Activated naive CD4-positive, alpha-beta T cell (primary cell): ENCODE measurements at places on chromosomes 5 and 9.
A peak's percentile ranks its signal among the peaks of the same experiment; 100 is the strongest.

GRCh38 chr5:39063037-39063436 lies 11.2 kb downstream of the RICTOR start:
- DNase-seq: no peak

DNA sequence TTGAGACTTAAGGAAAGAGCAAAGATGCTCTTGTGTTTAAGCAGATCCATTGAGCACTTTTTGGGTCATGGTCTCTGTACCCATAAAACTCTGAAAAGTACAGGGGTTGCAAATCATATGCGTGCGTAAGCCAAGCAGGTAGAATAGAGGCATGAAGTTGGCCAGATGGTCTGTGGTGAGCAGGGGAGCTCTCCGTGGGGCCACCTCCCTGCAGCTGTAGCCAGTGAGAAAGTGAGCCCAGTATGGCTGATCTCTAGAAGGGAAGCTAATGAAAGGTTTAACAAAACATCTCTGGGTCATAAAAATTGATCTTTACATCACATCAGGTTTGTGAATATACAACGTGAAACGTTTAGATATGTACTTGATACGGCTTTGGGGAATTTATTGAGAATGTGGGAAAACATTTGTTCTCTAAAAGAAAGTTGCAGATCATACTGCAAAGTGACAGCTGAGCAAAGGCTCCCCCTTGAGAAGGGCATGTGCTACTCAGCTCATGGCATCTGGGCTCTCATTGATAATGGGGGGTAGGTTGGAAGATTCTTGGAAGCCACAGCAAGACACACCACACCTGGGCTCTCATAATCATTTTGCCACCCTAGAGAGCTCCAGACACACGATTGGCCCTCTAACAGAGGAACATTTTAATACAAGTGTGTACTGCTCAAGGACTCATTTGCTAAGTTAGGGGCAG lies 30.6 kb downstream of the SH3GL2 start:
- no peak for DNase-seq

- DNase-seq: no peak
Observed at GRCh38 chr9:21931428-21931827, 62.8 kb downstream of the CDKN2A start.

DNA sequence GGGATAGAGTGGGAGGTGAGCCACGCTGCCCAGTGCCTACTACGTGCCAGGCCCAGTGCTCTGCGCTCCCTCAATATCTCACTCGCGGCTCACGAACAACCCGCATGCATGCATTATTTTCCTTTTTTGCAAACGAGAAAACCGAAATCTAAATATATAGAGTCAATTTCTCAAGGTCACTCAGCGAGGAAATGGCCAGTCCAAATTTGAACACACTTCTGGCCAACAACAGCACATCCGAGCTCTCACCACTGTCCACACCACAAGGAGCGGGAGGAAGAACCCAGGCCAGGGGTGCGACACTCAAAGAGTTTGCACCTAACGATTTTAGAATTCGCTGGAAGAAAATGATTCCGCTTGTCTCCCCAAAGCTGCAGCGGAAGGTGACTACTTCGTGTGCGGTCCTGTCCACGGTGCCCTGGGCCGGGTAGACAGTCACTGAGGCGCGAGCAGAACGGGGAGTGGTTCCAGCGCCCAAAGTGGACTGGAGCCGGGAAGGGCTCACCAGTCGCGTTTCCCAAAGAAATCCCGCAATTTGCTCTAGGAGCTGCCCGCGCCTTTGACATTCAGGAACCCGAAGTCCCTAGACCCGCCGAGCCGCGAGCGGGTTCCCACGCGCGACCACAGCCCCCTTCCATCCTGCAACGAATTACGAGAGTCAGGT lies 1.1 kb upstream of the TLX3 start:
- DNase-seq: no peak

DNA sequence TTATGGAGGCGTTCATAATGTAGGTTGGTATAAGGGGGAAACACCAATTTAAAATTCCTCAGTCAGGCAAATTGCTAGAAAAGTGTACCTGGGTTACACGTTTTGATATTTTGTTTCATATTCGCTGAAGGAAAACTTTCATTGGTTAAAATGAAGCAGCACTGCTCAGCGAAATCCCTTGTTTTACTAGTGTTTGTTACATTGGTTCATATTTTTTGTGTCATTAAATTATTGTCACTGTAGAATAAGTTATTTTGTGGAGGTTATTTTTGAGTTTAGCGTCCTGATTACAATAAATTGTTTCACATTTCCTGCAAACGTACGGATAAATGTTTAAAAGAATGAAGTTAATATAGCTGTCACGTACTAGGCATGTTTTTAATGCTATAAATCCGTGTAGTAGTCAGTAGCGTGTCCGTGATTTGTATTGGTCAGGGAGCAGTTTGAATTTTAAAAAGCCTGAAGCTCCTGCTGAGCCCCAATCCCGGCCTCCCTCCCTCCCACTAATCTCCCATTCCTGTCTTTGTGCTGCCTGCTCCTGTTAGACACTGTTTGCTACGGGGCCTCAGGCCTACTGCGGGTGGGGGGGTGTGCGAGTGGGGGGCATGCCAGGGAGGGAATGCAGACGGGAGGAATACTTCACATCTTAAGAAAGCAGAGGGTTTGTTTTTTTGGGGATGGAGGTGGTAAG lies 2.0 kb downstream of the NIPBL start:
- DNase-seq: no peak

DNA sequence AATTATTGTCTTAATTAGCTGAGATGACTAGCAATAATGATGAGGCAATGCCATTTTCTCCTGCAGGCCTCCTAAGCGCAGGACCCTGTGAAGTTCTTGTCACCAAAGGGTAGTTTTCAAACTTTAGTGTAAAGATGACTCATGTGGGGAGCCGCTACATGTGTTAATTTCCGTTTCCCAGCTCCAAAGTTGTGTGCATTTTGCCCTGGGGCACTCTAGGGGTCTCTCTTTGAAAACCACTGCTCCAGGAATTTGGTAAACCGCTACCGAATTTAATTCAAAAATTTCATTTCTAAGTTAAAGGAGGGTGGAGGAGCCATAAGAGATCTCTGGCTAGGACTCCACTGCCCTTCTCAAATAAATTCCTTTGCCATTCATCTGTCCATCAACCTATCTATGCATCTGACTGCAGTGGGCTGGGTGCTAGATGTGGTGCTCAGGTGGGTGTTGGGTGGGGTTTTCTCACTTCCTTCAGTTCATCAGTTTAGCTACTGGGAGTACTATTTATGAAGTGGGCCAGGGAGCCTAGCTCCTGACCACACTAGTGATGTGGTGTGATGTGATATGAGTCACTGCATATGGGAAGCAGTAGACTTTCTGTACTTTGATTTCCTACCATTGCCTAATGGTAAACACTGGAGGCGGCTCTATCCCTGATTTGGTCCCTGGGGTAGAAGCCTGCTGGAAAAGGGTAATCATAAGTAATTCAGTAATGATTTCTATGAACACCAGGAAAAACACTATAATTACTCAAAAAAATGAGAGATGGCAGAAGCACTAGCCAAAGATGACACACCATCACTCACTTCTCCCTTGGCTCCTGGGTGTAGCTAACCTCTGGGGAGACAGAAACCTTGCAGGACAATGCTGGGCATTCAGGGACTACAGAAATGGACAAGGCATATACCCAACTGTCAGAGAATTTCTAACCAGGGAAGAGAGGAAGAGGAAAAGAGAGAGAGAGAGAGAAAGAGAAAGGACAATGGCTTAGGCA lies 4.0 kb upstream of the ZSWIM6 start:
- DNase-seq: no peak

DNA sequence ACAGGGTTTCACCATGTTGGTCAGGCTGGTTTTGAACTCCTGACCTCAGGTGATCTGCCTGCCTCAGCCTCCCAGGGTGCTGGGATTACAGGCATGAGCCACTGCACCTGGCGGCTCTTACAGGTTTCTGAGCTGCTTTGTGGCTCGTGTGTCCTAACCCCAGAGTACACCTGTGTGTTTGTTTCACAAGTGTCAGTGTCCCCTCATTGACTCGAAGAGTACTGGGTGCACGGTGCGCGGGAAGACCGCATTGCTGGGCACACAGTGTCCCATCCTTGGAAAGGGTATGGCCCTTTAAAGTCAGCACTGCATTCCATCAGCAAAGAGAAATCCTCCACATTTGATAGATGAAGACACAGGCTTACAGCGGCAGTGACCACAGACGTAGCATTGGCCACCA lies 23.8 kb downstream of the NDST1 start:
- no peak for DNase-seq

DNA sequence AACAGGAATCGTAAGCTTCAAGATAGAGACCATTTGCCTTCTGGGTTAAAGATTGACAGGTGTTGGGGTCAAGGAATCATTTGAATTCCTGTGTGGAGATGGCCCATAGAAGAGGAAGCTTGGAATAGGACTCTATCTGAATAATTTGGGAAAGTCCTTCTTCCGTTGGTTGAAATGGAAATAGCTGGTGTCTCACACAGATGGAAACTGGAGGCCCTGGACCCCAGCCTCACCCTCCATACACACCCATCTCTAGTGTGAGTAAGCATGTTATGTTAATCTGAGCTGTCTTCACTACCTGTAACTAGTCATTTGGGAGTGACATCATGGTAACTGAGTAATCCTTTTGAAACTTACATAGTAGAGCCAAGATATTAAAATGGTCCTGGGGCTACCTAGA lies 184.4 kb downstream of the CD180 start:
- DNase-seq: no peak

DNA sequence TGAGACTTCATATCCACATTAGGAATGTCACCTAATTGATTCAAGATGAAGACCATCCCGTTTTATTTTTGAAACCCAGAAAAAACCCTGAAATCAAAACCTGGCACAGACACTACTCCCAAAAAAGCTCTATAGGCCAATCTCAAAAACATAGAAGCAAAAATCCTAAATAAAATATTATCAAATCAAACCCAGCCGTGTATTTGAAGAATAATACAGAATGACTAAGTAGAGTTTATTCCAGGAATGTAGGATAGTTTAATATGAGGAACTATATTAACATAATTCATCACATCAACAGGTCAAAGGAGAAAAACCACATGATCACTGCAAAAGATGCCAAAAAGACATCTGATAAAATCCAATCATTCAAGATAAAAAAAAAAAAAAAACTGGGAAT lies 167.1 kb downstream of the ACTL7B start:
- no peak for DNase-seq

GRCh38 chr9:121887553-121888437 lies 205.3 kb downstream of the TTLL11 start:
- DNase-seq: no peak

DNA sequence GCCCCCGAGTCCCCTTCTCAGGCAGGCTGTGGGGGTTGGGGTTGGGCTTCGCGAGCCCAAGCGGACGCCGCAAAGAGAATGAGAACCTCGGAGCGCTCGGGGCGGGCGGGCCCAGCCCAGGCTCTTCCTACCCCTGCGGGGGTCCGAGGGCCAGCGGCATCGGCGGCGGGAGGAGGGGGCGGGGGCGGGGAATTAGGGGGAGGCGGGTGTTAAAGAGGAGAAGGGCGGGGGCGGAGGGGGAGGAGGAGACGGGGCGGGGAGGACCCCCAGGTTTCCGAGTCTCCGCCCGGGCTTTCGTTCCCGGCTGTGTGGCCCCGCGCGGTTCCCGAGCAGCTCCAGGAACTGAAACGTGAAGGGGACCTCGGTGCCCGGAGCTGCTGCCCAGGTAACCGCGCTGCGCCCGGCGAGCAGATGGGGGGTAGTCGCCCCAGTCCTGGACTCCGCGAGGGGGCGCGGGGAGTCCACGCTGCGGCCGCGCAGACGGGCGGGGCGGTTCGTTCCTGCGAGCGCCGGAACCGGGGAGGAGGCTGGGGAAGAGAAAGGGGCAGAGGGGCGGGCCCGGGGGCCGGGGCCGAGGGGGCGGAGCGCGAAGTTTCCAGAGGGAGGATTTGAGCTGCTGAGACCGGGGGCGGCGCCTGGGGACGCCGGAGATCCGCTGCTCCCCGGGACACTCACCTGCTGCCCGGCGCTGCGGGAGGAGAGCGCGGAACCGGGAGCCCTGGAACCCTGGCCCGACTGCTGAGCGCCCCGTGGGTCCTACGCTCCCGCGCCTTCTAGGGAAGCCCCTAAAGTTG lies 38.4 kb upstream of the PLEKHG4B start:
- DNase-seq: no peak

DNA sequence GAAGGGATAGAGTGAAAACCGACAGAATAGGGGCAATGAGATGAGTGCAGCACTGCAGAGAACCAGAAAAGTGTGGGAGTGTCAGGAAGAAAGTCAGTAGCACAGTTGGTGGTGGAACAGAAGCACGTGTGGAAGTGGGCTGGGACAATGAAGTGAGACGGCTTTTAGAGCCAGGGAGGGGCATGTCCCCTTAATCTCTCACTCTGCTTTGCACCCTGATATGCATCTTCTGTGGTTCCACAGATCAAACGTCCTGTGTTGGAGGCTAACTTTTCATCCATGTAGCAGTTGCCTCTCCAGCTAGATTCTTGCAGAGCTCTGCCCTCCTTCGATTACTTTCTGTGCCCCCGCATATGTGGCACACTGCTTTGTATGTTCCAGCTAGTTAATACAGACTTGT lies 163.6 kb downstream of the DOCK8 start:
- no peak for DNase-seq

- DNase-seq: no peak
Observed at GRCh38 chr5:132497488-132497997, 7.0 kb upstream of the IRF1 start.

- no peak for DNase-seq
Observed at GRCh38 chr5:142206801-142207200, 98.2 kb downstream of the NDFIP1 start.

DNA sequence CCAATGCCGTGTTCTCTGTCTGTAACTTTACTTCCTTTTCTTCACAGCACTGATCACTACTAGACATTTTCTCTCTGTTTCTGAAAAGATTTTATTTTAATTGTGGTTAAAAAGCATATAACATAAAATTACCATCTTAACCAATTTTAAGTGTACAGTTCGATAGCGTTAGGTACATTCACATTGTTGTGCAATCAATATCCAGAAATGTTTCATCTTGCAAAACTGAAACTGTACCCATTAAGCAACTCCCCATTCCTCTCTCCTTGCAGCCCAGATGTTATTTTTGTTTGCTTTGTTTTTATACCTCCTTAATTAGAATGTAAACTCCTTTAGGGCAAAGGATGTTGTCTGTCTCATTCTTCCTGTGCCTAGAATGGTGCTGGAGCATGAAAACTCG lies 47.5 kb downstream of the COL27A1 start:
- DNase-seq: no peak

- DNase-seq: no peak
Observed at GRCh38 chr5:2217219-2217618, 334.5 kb upstream of the IRX4 start.

- DNase-seq: no peak
Observed at GRCh38 chr5:169602535-169602934, 19.0 kb downstream of the SPDL1 start.

DNA sequence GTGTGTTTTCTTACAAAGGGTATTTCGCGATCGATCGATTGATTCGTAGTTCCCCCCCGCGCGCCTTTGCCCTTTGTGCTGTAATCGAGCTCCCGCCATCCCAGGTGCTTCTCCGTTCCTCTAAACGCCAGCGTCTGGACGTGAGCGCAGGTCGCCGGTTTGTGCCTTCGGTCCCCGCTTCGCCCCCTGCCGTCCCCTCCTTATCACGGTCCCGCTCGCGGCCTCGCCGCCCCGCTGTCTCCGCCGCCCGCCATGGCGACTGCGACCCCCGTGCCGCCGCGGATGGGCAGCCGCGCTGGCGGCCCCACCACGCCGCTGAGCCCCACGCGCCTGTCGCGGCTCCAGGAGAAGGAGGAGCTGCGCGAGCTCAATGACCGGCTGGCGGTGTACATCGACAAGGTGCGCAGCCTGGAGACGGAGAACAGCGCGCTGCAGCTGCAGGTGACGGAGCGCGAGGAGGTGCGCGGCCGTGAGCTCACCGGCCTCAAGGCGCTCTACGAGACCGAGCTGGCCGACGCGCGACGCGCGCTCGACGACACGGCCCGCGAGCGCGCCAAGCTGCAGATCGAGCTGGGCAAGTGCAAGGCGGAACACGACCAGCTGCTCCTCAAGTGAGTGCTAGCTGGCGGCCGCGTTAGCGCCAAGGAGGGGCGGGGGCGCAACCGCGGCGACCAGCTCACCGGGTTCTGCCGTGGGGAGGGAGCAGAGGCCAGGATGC lies 480 bp downstream of the LMNB1 start:
- DNase-seq: peak; percentile 44
